ENCODE measurements at places on chromosomes 1 and 21.
A peak's percentile ranks its signal among the peaks of the same experiment; 100 is the strongest.

DNA sequence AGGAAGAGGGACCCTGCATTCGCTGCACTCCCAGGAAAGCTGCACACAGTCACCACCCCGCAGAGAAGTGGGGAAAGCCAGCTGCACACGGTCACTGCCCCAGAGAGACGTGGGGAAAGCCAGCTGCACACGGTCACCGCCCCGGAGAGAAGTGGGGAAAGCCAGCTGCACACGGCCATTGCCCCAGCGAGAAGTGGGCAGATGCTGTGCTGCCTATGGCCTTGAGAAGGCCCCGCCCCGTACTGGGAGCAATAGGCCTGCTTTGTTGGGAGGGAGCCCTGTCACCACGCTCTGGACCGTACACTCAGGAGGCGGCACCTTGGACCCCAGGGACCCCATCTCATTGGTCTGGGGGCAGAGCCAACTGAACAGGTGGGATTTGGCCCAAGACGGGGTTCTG lies 4.3 kb upstream of the GPR153 start:
- DNase-seq, result no peak

DNA sequence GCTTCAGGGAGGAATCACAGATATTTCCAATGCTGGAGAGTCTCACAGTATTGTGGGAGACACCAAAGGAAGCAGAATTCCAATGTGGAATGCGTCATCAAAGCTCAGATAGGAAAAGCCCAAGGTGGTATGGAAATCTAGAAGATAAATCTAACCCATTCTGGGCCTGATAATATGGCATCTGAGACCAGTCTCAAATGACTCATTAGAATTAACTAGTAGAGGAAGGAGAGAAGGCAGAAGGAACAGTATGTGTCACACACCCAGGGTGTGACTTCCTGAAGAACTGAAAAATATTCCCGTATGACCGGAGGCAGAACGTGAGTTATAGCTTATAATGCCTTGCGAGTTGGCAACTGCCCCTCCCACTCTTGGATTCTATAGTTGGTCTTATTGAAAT lies 499.2 kb downstream of the PLPP3 start:
- no peak for DNase-seq

- DNase-seq, result no peak
These were observed 8.4 kb upstream of the SNX7 start for GRCh38 chr1:98653123-98653522.

DNA sequence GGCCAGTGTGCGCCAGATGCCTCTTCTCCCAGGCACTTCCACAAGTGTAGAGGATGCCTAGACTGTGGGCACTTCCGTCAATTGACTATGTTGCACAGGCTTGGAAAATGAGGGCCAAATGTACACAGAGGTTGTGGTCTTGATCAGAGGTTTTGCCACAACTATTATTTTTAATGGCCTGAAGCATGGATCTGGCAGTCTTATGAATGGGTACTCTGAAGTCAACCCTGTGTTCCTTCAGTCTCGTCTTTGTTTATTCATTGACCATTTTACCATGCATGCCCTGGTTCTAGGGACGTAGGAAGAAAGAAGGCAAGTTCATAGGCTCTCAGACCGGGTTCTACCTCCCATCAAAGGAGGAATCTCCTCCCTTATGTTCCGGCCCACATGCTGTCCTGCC lies 329.1 kb downstream of the HHAT start:
- no peak for DNase-seq

GRCh38 chr21:27649323-27649722 lies 682.4 kb upstream of the ADAMTS5 start:
- no peak for DNase-seq

DNA sequence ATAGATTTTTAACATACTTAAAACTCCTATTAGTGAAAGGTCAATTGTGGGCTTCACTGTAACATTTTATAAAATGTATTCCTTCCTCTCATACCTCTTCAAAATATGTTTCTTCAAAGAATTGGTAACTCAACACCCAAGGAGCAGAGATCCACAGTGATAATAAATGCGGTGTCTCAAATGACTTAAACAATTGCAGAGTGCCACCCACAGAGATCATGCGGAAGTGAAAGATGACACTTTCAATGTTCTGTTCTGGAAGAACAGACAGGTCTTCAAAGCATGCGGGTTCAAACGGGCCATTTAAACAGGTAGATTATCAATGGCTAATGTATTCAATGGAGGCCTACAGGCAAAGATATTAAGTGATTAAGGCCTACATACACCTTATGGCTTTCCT lies 157.0 kb upstream of the GREM2 start:
- no peak for DNase-seq

GRCh38 chr1:5980314-5981008 lies 11.8 kb downstream of the NPHP4 start:
- DNase-seq, result no peak

- no peak for DNase-seq
These were observed 149.3 kb downstream of the TGFB2 start for GRCh38 chr1:218494449-218494852.

DNA sequence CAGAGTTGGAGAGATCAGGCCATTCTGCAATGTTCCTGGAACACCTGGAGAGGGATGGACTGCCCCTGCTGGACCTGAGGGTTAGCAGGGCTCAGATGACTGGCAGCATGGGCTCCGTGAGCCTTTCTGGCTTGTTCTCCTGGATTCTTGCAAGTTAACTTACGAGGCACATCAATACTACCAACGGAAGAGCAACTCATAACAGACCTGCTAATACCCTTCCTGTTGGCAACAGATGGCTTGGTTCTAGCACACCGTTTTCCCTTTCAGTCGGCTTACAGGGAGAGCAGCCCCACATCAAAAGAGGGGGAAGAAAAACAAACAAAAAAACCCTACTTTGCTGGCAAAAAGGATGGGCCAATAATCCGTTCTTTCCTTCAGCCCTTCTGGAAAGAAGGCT lies 47.9 kb downstream of the SLC66A1 start:
- no peak for DNase-seq

DNA sequence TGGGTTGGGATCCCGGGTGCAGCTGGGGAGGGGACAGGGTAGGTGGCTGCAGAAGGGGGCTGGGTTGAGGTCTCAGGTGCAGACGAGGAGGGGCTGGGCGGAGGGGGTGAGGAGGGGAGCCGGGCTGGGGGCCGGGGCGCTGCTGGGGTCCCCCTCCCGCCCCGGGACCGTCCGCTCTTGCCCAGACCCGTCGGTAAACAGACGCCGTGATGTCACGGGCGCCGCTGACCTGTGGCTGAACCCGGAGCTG lies 22.3 kb downstream of the DHRS3 start:
- DNase-seq, result no peak

DNA sequence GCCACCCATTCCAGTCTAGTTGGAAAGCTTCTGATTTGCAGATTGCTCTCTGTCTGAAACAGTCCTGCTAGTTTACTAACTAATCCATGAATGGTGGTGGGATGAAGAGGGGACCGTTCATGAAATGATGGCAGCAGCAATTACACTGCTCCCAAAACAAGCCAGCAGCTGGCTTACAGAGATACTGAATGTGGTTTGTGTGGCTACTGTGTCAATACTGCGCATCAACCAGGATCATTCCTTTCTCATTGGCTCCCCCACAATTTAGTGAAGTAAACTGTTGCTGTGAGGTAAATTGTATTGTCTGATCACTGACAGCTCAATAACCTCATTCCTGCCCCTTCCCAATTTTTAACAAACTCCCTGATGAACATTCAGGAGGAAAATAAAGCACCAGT lies 191.3 kb upstream of the LMO4 start:
- no peak for DNase-seq

- DNase-seq, result no peak
These were observed 16.6 kb downstream of the DDI2 start for GRCh38 chr1:15633756-15634420.

- DNase-seq, result peak; percentile 30
These were observed 6.3 kb upstream of the CRYBG2 start for GRCh38 chr1:26359981-26360806.

DNA sequence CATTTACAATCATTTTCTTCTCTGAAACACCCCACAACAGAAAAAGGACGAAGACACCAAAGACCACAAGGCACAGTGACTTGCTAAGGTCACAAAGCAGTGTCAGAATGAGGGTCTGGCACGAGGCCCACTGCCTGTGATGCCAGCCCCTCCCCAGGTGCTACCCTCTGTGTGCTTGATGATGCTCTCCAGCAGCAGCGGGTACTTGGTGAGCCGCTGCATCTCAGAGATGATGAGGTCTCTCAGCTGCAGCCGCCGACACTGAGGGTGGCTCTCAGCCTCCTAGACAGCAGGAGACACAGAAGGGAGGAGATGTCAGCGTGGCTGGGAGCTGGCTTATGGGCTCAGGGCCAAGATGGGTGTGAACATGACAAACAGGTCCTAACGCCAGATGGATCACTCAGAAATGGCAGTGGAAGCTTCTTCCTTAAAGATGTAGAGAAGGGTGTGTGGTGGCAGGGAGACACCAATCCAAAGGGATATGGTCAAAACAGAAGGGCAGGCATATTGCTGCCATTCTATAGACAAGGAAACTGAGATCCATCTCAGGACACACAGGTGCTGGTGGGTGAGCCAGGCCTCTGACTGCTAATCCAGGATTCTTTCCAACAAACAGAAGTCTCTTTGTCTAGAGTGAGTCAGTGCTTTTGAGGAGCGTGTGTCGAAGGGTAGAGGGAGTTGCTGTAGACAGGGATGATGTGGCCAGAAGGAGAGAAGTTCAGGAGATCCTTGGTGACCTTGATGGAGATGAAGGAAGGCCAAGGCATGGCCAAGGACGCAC lies 25.6 kb downstream of the LRRC71 start:
- DNase-seq, result no peak

DNA sequence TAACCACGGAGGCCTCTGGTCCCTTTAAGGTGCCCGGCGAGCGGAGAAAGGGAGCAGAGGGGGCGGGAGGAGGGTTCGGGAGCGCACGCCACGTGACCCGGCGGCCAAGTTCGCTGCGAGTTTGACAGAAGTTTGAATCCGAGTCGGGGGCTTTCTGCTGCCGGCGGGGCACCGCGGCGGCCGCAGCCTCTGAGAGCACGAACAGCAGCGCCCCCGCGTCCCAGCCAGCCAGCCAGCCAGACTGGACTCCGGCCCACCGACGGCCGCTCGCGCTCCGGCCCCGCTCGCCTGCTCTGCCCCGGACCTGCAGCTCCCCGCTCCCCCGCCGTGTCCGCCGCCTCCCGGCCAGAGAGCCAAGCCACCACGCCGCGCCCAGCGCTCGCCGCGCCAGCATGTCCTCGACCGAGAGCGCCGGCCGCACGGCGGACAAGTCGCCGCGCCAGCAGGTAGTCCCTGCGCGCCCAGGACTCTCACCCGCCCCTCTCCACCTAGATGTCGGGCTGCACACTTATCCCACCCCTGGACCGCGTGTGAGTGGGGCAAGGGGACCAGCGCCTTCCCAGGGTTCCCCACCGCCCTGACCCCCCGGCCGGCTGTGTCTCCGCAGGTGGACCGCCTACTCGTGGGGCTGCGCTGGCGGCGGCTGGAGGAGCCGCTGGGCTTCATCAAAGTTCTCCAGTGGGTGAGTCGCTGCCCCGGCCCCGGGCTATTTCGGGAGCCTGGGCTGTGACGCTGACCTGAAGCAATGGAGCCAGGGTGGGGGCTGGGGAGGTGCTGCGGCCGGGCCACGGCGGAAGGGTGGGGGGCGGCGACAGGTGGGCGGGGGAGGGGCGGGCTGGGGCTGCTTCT lies at the start of gene SYPL2:
TSS of gene SYPL2 (plus strand) at position 95 of the 849 bp plus-strand sequence. CDS start at position 393, 298 bp downstream.
- no peak for DNase-seq

DNA sequence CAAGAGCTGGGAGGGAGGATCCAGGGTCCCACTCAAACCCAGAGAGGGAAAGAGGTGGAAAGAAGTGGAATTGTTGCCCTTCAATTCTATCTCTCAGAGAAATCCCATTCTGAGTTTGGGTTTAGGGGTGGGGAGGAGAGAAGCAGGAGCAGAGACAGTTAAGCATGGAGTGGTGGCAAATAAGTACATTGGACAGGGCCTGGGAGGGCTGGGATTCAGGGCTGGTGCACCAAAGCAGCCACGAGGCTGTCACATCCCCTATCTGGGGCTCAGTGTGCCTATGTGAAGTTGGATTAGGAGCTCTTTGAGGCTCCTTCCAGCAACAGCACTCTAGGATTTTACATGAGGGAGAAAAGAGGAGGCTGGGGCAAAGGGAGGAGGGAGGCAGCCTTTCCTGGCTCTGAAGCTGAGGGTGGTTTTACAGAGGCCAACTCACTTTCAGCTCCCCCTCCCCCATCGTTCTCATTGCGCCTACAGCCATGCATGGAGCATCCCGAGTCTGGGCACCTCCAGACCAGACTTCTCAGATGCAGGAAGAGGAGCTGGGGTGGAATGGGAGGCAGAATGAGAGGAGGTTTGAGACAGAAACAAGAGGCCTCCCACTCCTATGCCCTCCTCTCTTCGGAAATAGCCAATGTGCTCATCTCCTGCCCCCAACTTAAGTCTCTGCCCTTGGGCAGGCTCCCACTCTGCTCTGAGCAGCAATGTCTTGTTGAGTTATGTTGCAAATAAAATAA lies 3.0 kb upstream of the SYT6 start:
- DNase-seq, result no peak

- no peak for DNase-seq
These were observed 44.6 kb downstream of the UBR4 start for GRCh38 chr1:19165501-19165900.

GRCh38 chr1:181202986-181203555 lies 114.6 kb downstream of the IER5 start:
- no peak for DNase-seq

GRCh38 chr1:165854101-165854845 lies 26.9 kb downstream of the UCK2 start:
- no peak for DNase-seq

DNA sequence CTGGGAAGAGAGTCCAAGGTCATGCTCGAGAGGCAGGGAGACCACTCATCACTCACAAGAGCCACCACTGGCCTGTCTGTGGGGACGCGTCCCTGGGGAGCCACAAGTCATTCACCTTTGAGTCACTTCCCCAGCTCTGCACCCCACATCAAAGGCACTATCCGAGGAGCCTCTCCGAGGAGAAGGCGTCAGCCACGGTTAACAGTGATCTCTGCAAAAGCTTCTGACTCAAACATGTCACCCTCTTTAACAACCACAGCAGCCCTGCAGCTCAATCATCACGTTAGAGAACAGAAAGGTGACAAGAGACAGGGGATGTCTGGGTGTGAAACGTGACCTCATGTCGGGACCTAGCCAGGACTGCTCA lies 9.0 kb downstream of the LRRC47 start:
- peak; percentile 32 for DNase-seq

DNA sequence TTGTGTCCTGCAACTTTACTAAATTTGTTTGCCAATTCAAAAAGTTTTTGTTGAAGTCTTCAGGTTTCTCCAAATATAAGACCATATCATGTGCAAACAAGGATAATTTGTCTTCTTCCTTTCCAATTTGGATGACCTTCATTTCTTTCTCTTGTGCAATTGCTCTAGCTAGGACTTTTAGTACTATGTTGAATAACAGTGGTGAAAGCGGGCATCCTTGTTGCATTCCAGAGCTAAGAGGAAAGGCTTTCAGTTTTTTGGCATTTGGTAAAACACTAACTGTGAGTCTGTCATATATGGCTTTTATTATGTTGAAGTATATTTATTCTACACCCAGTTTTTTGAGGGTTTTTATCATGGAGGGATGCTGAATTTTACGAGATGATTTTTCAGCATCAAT lies 630.0 kb upstream of the ADGRL2 start:
- DNase-seq, result no peak

GRCh38 chr1:233641029-233641428 lies 27.1 kb downstream of the KCNK1 start:
- DNase-seq, result no peak

GRCh38 chr1:235317168-235317567 lies 10.8 kb downstream of the ARID4B start:
- no peak for DNase-seq

All from activated CD4-positive, alpha-beta T cell treated with anti-CD3 and anti-CD28 coated beads, Interleukin-2, amount 50 U/mL, for 4 hours (primary cell).